ENCODE measurements at places on chromosomes 2 and 18. TPM values are rescaled to one million over a fixed set of nuclear protein-coding genes. Genes with fewer than 3 reads are reported as not detected.

Gene ANO7
- total RNA-seq = 3.8 TPM

Gene SNRNP27
- total RNA-seq = 46.9 TPM

Gene AQP12A
- not detected for total RNA-seq

Gene CAPG
- 60.7 TPM for total RNA-seq

Gene STAM2
- total RNA-seq = 42.1 TPM

Gene WNT10A
- total RNA-seq = 0.94 TPM

Gene EDAR
- total RNA-seq = 0.22 TPM

Gene SLC19A3
- total RNA-seq = 7.1 TPM

Gene RAX
- not detected for total RNA-seq

Gene CDH20
- 2.4 TPM for total RNA-seq

Gene PSMA8
- total RNA-seq = not detected

Gene SPP2
- not detected for total RNA-seq

Gene NEB
- total RNA-seq = 2.2 TPM

GRCh38 chr2:221308507-221309066 is 263.5 kb downstream of the EPHA4 start:
- no peak for DNase-seq

GRCh38 chr18:58896268-58896667 is 31.6 kb downstream of the ZNF532 start:
- no peak for DNase-seq

DNA sequence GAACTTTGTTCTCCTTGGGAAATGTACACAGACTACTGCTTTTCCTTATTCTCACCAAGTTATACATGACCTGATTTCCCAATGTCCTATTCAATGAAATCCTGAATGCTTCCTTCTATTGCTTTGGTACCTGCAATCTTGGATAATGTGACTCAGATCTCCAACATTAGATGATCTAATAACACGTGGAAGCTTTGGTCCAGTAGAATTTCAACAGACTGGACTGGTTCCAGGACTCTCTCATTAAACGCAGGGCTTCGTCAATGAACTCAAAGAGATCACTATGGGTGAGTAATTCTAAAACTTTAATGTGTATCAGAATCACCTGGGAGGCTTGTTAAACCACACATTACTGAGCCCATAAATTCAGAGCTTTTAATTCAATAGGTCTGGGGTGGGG is 413.6 kb upstream of the KCNH7 start:
- no peak for DNase-seq

DNA sequence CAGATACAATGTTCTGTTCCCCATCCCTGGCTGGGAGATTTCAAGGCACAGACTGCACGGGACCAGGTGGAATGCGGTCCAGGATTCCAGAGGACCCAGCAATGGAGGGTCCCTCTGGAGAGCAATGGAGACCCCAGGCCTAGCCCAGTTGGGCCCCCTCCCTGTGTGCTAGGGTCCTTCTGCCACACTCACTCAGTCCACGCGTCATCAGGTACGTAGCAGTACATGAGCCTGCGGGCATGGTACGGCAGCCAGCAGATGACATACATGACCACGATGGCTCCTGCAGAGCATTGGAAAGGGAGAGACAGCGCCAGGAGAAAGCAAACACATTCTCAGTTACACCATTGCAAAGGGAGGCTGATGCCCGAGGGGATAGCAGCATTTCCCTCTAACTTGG is 10.1 kb downstream of the NTSR2 start:
- peak; percentile 31 for DNase-seq

- no peak for DNase-seq
These were observed 42.6 kb upstream of the EDAR start for GRCh38 chr2:109031476-109032228.

- DNase-seq = no peak
These were observed 13.1 kb upstream of the PHLPP1 start for GRCh38 chr18:62702259-62702658.

DNA sequence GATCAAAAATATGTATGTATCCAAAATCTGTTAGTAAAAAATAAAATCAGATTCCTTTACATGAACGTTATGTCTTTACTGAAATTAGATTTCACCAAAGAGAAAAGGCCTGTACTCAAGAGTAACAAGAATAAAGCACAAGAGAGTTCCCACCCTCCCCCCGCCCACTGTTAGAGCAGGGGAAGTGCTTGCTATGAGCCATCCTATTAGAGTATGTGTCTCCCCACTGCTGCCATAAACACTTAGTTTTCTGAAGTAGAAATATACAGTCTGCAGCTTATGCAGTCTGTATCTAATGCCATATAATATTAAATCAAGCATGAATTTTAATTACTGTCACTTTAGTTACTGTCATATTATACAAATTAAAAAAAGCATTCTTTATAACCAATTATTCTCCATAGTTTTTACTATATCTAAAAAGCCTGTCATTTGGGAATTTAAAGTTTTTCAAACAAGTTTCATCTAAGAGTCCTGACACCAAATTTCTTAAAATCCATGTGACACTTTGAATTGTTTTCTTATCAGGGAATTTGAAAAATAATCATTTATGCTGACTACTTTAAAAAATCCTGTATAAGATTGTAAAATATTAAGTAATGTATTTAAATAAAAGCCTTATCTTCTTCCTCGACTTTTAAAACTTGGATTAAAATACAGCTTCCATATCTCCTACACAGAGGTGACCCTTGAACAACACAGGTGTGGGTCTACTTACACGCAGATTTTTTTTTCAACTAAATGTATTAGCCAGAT is 51.8 kb upstream of the GPR75 start:
- DNase-seq = no peak

- DNase-seq = peak; percentile 86
These were observed 1.1 kb downstream of the CYBRD1 start for GRCh38 chr2:171523088-171524017.

DNA sequence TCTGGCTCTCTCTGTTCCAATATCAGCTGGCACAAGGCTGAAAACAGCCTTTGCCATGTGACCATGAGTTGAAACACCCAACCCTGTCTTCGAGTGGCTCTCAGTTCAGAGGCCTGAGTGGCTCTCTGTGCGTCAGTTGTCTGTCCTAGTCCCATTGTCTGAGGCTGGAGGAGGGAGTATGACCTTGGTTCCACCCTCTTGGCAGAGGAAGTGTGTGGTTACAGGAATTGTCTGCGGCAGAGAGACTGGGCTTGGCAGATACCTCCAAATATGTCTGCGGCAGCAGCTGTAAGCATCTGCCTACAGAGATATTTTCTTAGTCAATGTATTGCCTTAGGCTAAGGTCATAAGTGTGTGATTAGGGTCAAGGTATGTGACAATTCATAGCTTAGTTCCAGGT is 32.6 kb downstream of the CNGA3 start:
- no peak for DNase-seq

DNA sequence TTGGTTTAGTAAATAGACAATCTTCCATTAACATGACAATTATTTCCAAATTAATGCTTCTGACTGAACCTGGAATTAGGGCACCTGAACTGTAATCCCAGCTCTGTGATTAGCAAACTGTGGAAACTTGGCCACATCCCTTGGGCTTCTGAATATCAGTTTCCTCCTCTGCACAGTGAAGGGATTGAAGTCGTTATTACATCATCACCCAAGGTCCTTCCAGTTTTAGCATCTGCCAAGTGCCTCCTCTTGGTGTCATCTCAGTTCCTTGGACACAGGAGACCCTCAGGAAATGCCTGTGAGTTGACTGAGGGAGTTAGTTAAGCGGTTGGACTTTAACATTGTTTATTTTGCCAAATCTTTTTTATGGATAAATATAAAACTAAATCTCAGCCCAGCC is 64.8 kb downstream of the MOGAT1 start:
- DNase-seq = no peak

GRCh38 chr2:138964418-138964817 is 184.2 kb upstream of the NXPH2 start:
- DNase-seq = no peak

GRCh38 chr2:143501106-143501676 is 372.0 kb downstream of the ARHGAP15 start:
- DNase-seq = no peak

DNA sequence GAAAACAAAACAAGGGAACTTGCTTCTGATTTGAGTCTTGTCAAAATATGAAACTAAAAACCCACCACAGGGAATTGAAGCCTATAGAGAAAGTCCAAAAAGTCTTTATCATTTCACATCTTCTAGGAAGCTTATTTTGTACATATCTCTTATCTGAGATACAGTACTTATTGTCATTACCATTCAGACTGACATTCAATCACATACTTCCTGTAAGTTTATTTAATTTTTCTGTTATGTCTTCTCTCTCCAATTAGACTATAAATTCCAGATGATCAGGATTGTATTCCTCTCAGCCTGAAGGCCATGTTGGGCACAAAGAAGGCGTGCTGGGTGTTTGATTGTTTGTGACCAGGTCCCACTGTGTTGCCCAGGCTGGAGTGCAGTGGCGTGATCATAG is 59.2 kb downstream of the METTL4 start:
- no peak for DNase-seq

DNA sequence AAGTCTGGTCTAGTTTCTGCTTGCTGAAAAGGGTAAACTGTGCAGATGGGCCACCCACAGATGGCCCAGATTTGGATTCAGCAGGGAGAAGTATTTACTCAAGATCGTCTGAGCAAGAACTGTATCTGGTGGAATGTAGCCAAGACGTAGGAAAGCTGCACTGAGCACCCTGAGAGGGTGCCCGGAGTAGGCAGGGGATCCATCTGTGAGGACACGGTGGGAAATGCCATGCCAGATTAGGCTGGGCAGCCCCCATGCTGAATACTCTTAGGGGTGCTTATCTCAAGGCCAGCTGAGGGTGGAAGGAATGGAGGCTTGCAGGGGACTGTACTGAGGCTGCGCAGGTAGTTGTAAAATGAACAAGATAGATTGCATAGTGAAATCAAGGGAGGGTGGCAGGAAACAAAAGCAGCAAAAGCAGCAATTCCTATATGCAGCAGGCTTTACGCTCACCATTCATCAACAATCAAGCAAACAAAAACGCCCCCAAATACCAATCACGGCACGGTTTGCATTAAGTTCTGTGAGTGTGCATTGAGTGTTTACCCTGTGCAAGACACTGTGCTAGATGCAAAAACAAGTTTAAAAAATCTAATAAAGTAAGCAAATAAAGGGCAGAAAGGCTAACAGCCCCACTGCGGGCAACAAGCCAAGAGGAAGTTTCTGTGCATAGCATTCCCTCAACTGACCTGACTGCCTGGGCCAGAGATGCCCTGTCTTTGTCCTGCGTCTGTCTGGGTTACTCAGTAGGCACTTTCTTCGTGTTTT is 32.2 kb upstream of the LPIN2 start:
- peak; percentile 65 for DNase-seq

GRCh38 chr2:31475692-31476091 is 61.1 kb upstream of the XDH start:
- DNase-seq = no peak

GRCh38 chr2:187081461-187081860 is 232.5 kb upstream of the ZSWIM2 start:
- no peak for DNase-seq

DNA sequence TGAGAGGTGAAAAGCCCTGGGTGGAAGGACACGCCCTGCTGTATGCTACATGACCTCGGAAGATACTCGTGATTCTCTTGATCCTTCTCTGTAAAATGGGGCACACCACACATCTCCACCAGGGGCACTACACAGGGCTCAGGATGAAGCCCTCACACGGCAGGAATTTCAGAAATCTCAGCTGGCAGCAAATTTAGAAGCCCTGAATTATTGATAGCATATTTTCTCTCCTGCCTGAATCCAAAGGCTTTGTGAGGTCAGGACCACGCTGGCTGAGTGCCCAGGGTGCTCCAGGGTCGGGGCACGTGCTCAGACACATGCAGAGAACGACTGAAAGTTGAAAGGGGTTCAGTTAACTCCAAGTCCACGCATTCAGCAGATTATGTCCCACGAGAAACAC is 42.1 kb upstream of the GALR1 start:
- DNase-seq = peak; percentile 83

DNA sequence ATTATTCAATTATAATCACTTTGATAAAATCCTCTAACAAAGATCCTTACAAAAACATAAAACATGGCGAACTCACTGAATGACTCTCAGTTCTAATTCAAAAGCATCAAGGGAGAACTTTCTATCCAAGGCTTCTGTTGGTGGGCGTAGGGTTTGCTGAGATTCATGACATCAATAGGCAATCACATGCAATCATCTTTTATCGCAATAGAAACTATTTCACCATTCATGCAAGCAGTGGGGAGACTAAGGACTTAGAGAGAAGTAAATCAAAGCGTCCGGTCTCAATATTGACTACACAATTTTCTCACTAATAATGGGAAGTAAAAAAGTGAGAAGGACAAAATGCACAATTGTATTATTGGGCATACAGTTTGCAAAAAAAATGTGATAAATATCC is 168.7 kb downstream of the SCG2 start:
- no peak for DNase-seq

- DNase-seq = no peak
These were observed 1.5 kb upstream of the FLACC1 start for GRCh38 chr2:201358684-201359083.

DNA sequence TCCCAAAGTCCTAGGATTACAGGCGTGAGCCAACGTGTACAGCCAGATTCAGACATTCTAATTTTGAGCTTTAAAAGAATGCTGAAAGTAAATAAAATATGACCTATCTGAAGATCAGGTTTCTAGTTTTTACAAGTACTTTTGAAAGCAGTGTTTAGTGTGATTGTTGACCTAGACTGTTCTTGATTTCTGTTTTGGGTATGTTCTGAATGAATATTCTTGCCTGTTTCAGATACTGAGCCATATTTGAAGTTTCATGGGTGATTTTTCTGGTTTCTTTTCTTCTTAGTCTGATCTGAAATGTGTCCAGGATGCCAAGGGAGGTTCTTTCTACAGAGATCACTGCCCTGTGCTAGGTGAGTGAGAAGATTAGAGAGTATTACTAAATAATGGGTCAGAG is 37.2 kb downstream of the MIB1 start:
- no peak for DNase-seq

DNA sequence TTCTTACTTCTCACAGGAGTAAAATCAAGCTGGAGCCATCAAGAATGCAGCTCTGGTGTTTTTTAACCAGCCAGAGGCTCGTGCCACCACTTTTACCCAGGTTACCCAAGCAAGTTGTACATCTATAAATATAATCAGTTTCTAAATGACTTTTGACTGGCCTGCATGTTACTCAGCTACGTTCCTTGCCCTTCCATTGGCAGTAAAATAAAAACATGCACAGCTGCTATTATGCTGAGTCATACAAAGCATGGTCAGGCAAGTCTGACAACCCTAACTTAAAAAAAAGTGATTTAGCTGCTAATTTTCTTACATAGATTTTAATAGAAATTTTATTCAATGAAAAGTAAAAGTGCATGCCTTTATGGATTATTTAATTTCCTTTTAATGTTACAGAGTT is 111.7 kb upstream of the CSRNP3 start:
- DNase-seq = no peak
